ENCODE measurements at places on chromosomes 4 and X.
A peak's percentile ranks its signal among the peaks of the same experiment; 100 is the strongest.

GRCh38 chrX:106484233-106484632 lies 127.5 kb upstream of the RADX start:
- DNase-seq, result no peak

DNA sequence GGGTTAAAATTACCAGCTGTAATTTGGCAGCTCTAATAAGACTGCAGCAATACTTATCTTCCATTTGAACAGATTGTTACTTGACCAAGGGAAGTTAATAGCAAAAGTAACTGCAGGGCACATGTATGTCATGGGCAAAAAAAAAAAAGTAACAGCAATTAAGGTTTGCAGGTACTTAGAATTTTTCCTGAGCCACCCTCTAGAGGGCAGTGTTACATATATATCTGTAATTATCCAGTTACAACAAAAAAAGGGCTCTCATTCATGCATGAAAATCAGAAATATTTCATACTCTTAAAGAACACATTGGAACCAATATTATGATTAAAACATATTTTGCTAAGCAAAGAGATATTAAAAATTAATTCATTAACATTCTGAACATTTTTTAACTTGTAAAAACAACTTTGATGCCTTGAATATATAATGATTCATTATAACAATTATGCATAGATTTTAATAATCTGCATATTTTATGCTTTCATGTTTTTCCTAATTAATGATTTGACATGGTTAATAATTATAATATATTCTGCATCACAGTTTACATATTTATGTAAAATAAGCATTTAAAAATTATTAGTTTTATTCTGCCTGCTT lies 25.1 kb downstream of the XIAP start:
- no peak for DNase-seq

DNA sequence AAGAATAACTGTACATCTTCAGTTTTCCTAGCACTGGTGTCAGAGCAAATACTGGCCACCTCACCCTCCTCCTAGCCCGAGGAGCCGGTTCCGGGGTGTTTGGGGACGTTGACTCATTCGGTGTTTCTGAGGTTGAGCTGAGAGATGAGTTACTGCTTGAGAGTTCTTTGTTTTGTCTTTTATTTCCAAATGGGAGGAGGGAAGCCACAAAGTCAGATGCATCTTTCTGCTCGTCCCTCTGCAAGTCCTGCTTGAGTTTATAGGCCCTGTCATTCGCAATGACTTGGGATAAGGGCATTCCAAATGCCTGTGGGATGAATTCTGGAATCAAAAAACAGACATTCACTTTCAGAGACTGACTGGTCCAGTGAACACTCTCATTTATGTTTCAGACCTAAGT lies 77.5 kb downstream of the HCCS start:
- DNase-seq, result no peak

- DNase-seq, result peak; percentile 36
Measured at GRCh38 chrX:134782796-134783195, 124.5 kb upstream of the PLAC1 start.

DNA sequence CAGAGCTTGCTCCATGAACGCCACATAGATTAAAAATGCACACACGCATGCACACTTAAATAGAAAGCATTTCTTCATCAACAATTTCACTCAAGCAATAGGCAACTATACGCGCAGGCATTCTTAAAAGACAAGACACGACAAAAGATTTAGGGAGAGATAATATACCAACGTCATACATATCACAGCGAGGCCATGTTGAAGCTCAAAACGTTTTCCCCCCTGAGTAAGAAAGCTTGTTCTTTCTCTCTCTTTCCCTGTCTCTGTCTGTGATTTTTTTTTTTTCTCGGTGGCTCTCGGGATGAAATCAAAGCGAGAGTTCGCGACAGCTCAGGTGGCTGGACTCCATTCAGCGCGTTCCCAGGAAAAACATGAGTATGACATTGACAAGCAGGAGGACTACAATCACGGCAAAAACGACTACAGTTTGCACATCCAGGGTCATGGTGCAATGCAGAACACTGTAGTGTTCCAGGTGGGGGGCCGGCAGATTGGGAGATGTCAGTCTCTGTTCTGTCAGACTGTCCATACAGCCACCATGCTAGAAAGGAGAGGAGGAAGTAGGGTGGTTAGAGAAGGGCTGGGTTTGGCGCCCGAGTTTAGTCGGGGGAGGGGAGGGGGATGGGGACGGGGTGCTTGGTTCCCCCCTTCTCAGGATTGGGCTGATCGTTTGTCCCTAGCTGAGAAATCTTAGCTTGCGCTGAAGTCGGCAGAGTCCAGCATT lies 30.7 kb downstream of the ARHGEF9 start:
- no peak for DNase-seq

- DNase-seq, result no peak
Measured at GRCh38 chr4:34893382-34893781, 1350.9 kb downstream of the ARAP2 start.
